ENCODE measurements at places on chromosomes 13 and 19.

GRCh38 chr19:39127812-39128515 is 2.4 kb downstream of the PAK4 start:
- no peak for DNase-seq

GRCh38 chr19:12899891-12900518 is 9.0 kb downstream of the GCDH start:
- no peak for DNase-seq

DNA sequence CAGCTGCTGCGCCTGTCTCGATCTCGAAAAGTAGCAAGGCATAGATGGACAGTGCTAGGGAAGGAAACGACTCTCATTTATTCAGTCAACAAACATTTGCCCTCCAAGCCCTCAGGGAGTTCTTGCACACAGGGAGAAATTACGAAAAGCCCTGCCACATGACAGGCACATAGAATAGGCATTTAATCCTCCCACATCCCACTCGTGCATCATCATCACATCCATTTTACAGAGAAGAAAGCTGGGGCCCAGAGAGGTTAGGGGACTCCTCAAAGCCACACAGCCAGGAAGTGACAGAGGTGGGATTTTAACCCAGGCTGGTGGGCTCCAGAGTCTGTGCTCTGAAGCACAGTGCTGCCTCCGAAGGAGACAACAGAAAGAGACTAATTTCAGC is 11.6 kb downstream of the TMEM221 start:
- DNase-seq: no peak

DNA sequence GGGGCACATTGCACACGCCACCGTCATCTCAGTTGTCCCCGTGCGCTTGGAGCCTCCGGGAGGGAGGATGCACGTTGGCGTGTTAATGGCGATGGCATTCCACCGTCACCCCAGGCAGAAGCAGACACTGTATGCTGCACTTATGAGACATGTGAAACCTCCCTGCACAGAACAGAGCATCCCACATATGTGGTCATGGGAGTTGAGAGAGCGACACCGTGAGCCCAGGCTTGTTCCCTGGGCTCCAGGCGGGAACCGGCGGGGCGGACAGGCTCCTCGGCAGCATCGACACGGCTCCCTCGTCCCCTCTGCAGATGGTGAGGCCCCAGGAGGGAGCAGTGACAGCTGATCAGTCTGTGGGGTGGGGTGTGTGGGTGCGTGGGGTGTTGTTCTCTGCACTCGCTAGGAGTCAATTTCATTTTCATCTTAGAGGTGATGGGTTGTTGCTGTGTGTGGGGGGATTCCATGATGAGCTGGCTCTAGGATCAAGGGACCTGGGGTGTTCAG is 40.4 kb downstream of the CRTC1 start:
- no peak for DNase-seq

GRCh38 chr19:31539386-31539785 is 190.2 kb upstream of the TSHZ3 start:
- DNase-seq: no peak

- DNase-seq: no peak
These were observed 47.3 kb downstream of the DNAJC3 start for GRCh38 chr13:95724252-95724651.

DNA sequence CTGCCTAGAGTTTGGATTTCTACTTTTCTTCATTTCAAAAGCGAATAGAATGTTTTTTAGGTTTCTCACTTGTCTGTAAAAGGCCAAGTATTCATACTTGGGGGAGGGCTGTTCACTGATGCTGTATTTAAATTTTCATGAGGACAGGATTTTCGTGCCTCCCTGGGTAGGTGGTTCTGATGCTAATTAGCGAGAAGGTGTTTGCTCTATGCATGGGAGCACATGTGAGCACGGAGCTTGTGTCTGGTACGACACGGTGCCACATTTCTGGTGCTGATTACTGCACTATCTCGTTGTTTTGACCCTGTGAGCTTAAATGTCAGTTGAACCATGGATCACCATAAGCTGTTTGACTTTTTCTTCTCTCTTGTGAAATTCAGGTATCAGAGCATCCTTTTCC is 45.8 kb downstream of the MTUS2 start:
- DNase-seq: no peak

- no peak for DNase-seq
These were observed 68.6 kb downstream of the SPACA7 start for GRCh38 chr13:112444416-112445399.

DNA sequence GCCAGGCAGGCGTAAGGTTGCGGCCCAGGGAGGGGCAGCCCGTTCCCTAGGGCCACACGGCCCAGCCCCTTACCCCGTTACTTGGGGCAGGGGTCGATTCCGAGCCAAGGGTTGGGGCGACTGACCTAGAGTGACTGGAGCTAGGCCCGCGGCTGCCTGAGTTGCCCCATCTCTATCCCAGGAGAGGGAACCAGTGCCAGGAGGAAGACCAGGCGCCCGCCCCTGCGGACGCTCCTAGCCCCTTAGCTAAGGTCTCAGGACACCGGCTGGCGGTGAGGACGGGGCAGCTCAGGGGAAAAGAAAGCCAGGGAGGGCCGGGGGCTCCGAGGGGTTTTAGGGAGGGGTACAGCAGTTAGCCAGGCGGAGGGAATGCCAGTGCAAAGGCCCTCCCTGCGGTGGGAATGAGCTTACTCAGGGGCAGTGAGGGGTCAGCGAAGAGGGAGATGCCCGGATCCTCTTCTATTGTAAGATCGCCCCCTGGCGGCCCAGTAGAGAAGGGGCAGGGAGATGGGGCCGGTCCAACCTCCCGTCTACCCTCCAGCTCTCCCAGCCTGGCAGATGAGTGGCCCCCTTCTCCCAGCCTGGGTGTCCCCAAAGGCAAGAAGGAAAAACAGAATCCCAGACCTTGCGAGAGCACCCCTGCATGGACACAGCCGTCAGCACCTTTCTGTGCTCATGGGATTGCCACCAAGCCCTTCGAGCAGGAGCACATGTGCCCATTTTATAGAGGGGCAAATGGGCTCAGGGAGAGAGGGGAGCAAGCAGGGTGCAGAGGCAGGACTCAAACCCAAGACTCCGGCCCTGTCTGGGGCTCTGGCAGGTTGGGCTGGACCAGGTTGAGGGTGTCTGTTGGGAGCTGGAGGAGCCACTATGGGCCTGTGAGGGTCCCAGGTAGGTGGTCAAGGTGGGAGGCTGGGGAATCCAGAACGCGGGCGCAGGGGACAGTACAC is 16.3 kb downstream of the CILP2 start:
- DNase-seq: peak; percentile 85

DNA sequence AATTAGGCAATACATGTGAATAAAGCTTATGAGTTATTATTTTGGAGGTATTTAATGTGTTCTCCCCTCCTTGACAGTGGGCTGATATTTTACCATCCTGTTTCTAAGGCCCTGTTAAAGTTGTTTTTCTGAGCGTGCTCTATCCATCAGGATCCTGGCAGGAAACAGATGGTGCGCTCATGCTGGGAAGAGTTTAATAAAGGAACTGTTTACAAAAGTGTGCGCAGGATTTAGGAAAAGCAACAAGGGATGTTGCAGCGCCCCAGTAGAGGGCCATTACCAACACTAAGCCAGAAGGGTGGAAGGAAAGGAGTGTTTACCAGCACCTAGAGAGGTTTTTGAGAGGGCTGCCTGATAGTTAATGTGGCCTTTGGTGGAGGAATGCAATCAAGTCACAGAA is 374.5 kb downstream of the KCNRG start:
- DNase-seq: no peak

DNA sequence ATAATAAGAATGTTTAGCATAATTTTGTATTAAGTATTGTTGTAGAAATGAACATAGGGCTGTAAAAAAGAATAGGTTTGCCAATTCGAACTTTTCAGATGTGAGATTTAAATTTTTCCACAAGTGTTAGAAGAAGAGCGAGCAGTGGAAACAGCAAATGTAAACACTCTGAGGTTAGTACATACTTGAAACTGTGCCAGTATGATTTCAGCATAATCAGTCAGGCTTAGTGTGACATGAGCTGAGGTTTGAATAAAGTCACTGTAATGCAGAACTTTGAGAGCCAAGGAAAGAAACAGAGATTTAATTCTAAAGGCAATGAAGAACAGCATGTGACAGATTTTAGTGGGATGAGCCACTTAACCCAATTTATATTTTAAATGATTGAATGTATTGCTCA is 2166.4 kb downstream of the PCDH9 start:
- DNase-seq: no peak

GRCh38 chr13:90798381-90798780 is 549.1 kb upstream of the MIR17HG start:
- no peak for DNase-seq

- DNase-seq: no peak
These were observed 252.4 kb downstream of the UQCRFS1 start for GRCh38 chr19:28960586-28960985.

- no peak for DNase-seq
These were observed 2.2 kb downstream of the GNA11 start for GRCh38 chr19:3096267-3096901.

DNA sequence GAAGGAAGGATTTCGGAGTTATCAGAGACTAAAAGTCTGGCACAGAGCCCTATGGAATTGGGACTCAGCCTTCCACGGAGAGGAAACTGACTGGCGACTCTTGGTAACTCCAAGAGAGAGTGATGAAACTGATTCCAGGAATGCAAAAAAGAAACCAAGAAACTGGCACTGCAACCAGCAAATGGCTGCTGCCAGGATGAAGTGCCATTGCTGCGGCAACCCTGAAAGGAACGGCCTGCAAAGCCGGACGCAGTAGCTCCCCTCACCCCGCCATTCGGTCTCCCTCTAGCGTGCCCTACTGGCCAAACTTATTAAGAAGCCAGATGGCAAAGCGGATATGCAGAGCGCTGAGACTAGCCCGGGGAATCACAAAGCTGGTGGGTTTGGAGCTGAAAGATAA is 236.0 kb downstream of the PCDH9 start:
- DNase-seq: peak; percentile 60

GRCh38 chr19:898663-899062 is 5.4 kb downstream of the RNU6-9 start:
- DNase-seq: no peak

DNA sequence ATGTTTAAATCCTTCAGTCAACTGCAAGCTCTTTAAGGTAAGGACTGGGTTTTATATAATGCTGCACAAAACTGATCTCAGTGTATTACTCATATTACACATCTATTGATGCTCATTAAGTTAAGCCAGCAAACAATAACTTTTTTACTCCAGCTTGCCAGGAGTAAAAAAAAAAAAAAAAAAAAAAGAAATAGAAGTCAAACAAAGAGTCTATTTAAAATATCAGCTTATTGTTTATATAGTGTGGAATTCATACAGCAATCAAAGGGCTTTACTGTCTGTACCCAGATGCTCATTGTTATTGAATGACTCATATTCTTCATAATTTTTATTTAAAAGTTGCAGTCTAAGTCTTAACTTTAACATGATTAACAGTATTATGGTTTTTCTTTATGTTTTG is 21.8 kb upstream of the KBTBD7 start:
- DNase-seq: no peak

- DNase-seq: no peak
These were observed 46.5 kb downstream of the ZNF823 start for GRCh38 chr19:11692127-11692790.

DNA sequence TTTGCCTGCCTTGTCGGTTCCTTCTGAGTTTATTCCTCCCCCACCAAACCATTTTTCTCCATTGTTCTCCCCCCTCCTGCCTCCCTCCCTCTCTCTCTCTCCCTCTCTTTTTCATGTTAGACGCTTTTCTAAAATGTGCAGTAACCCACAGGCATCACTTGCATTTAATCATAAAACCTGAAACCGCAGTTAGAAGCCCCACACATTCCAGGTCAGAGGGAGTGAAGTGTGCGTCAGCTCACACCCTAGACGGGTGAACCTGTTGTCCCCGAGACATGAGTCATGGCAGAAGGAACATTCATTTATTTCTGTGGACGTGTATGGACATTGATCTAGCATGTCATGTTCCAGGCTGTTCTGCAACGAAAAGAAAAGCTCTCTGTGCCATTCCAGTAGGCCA is 19.9 kb downstream of the ONECUT3 start:
- DNase-seq: no peak

- DNase-seq: no peak
These were observed 303.8 kb downstream of the PCDH9 start for GRCh38 chr13:66926200-66926850.

DNA sequence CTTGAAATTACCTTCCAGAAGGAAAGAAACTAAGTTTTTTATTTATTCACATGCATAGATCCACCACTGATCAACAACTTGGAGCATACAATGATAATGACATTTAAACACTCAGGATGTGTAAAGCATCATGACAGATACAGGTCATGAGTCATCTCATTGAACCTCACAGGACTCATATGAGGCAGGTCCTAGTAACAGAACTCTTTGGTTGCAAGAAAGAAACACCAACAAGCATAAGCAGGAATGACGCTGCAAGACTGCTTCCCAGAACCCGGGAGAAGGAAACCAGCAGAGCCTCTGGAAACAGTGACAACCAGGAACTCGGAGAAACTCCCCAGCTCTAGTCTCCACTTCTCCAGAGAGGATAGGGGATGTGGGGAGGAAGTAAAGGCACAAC is 60.8 kb upstream of the IPO5 start:
- no peak for DNase-seq

GRCh38 chr19:4768934-4769777 is 22.4 kb upstream of the FEM1A start:
- peak; percentile 90 for DNase-seq

DNA sequence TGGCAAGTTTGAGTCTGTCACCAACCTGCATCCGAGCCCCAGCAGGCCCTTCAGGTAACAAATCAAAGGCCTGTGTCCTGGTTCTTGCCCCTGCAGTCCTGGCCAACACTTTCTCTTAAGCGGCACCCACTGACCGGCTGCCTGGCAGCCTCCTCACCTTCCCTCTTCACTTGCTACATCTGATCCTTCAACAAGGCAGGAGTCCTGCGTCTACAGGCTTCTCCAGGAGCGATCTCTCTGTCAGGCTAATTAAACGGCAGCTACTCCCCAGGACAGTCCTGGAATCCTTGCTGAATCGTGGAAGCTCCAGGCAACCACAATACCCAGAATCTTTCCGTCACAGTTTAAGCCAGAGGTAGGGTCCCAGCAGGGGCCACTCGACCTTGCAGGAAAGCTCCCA is 41.1 kb upstream of the GAS6 start:
- DNase-seq: no peak

DNA sequence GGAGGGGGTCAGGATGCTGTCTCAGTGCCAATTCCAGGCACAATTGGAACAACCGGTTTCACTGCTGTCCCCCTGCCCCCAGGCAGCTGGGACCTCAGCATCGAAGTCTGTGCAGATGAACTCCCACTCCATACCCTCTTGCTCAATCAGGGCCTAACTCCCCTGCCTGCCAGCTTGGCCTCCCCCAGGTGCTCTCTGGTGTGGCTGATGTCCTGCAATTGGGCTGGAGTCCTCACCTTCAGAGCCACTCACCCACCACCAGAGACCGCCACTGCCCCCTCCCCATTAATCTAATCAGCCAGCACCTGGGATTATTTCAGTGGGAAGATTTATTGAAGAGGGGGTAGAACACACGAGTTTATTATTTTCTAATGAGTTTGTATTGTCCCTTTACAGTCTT is 118.8 kb downstream of the MIPEP start:
- DNase-seq: no peak

- DNase-seq: no peak
These were observed 420.5 kb upstream of the HTR2A start for GRCh38 chr13:47317356-47317755.
